Stimulated activated CD8-positive, alpha-beta memory T cell treated with anti-CD3 and anti-CD28 coated beads, Interleukin-12 subunit alpha, Interleukin-12 subunit beta, amount 100 ng/mL, for 1 hour (primary cell): ENCODE measurements at places on chromosomes 11 and 22.
A peak's percentile ranks its signal among the peaks of the same experiment; 100 is the strongest.

DNA sequence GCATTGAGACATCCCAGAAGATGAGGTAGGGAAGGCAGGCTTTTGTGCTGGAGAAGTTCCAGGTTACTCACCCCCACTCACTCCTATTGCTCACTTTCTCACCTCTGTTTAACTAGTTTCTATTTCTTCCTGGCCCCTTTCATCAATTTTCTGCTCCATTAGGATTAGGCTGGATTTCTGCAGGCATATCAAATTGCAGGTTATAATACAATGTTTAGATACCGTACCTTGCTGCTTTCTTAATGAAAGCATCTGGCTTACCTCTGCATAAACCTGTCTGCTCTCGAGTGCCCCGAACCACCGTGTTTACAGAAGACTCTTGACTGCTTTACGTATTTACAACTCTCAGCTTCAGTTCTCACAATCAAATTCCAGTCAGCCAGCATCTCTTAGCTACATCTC lies 173.7 kb downstream of the ADAMTS15 start:
- no peak for DNase-seq

DNA sequence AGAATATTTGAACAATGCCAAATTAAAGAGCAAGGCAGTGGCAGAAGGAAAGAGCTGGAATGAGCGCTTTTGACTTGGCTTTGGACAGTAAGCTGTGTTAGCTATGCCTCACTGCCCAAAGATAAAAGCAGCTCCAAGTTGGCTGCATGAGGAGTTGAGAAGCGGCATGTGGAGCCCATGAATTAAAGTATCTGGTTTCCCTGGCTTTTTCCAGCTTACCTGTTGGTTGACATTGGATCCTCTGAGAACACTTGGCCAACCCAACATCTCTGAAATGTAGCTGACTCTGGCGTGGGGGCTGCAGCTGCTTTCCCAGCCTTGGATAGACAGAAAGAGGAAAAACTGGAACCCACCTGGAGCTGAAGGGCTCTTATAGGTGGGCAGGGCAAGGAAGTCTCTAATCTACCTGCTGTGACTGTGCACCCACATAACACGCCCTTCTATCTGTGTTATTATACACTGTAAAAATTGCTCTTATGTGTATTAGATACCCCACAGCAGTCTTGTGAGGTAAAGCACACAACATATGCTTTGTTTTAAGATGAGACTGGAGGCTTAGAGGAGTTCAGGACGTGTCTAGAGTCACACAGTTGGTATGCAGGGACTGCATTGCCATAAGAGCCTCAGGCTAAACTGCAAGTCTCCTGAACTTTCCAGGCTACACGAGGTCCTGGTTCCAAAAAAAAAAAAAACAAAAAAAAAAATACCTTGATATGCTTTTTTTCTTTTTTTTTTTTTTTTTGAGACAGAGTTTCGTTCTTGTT lies 5.8 kb downstream of the UBASH3B start:
- no peak for DNase-seq

DNA sequence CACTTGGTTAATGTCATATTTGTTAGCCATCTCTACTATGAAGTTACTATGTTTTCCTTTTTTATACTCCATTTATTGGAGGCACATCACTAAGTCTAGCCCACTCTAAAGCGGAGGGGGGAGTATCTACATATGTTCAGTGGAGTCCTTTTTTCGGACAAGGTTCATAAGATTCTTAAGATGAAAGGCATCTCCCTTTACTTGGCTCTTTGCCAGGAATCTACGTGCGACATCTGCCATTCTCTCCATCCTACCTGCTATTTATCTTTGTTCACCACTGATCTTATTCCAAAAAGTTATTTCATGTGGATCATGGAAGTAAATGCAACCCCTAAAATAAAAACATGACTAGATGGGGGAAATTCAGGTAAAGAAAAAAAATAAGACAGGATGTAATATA lies 77.4 kb upstream of the YWHAH start:
- DNase-seq = no peak

- DNase-seq = no peak
Measured at GRCh38 chr22:20750461-20751184, 23.3 kb upstream of the SERPIND1 start.

DNA sequence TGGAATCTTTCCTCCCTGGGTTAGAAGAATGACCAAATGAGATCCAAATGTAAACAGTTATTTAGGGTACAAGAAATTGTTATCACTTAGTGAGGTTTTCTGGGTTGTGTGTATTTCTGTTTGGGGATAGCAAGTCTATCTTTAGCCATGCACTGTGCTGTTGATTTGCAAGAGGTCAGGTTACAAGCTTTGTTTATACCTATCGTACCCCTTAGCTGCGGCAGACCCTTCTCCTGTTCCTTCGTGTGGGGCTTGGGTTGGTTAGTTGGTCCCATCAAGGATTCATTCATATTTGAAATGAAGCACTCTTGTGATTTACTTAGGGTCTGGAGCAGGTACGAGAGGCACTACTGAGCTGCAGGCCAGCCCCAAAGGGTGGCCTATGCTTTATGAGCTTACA lies 72.6 kb downstream of the USP35 start:
- no peak for DNase-seq

DNA sequence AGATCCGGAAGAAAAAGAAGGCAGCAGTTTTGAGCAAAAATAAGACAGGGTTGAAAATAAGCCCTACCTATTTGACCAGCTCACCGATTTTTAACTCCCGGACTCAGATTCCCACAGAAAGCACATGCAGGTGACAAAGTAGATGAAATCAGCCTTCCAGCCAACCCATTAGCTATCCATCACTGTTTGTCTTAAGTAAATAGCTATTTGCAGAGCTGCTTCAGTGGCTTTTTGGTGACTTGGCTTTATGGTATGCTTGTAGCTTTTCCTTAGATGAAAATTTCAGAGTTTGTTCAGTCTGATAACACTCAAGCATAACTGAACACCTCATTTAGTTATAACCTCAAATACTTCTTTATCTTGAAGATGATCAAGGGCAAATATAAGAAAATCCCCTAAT lies 192.6 kb downstream of the HIPK3 start:
- DNase-seq = no peak

GRCh38 chr11:5700421-5701054 lies 10.9 kb downstream of the TRIM22 start:
- DNase-seq = no peak

- no peak for DNase-seq
Measured at GRCh38 chr22:33680632-33681031, 239.6 kb downstream of the LARGE1 start.

DNA sequence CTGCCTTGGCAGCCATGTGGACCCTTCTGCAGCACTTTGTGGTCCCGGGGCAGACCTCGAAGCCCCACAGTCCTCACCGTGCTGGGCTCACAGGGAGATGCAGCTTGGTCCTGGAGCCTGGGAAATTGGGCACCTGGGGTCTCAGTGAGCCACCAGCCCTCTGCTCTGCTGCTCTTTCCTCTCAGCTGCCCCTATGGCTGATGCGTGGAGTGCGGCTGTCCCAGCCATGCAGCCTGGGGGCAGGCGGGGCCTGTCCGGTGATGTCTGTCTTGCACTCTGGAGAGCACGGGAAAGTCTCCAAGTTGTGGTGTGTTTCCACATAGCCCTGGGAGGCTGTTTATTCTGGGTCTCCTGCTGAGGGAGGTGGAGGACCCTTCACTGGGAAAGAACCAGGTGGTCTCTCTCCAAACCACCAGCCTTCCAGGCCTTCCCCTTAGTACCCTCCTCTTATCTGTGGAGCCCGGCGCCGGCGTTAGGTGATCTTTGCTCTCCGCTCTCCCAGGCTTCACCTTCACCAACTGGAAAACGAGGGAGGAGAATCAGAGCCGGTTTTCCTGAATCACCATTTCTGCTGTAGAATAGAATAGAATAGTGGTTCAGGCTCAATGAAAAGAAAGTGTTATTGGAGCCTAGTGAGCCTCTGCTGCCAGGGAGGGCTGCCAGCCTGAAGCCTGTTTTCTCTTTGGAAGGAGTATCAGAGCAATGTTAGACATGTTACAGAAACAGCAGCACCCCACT lies 41.2 kb upstream of the GRAMD4 start:
- DNase-seq = no peak

DNA sequence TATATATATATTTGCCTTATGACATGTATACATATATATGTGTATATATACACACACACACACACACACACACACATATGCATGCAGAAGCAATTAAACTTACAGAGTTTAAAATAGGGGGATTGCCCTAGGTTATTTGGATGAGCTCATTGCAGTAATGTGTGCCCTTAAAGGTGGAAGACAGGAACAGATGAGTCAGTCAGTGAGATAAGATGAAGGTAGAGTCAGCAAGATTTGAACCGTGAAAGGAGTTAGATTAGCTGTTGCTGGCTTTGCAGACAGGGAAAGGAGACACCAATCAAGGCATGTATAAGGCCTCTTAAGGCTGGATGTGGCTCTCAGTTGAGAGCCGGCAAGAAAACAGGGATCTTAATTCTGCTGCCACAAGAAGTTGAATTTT lies 902.4 kb upstream of the RAG2 start:
- no peak for DNase-seq

- DNase-seq = no peak
Measured at GRCh38 chr11:73478737-73479347, 102.6 kb downstream of the RELT start.

GRCh38 chr22:36816339-36816635 lies 548 bp downstream of the PVALB start:
- DNase-seq = no peak

DNA sequence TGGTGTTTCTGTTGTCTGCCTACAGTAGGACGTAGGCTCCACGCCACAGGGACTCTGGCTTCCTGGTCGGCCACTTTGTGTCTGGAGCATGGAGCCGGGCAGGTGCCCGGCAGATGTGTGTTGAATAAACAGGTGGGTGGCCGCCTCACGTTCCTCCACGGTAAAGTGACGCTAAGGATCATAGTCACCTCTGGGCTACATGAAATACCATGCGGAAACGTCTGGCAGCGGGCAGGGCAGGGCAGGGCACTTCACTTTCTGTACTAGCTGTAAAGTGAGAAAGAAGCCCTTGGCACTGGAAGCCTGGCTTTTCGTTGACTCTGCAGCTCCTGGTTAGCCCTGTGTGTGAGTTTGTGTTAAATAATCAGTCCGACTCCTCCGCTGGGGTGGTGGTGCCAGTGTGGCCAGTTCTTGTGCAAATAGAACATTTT lies 52.4 kb downstream of the MCM5 start:
- no peak for DNase-seq

DNA sequence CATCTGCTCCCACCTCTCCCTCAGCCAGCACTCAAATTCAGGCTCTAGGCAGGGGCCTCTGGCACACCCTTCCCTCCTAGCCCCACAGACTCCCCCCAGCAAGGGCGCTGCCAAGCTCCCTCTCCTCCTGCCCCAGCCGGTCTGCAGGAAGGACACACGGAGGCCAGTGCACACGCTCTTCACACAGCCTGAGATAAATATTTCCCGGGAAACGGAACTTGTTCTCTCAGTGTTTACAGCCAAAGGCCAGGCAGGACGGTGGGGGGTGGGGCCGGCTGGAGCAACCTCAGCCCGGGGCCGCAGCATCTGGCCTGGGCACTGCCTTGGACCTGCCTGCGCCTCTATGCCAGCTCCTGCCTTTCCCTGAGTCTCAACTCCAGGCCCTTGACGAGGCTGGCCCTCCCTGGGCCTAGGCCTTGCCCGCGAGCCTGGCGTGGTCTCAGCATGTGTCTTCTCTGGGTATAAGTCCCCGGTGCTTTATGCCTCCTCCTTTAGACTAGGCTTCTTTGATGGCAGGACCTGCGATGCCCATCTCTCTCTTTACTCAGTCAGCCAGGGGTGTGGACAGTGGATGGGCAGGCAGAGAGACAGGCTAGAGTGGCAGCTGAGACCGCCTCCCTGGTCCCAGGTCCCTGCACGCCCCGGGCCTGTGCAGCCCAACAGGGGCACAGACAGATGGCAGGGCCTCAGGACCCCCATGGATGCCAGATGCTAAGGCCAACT lies 48.4 kb downstream of the PDE2A start:
- DNase-seq = no peak

GRCh38 chr11:128018692-128019091 lies 568.7 kb downstream of the ETS1 start:
- no peak for DNase-seq

DNA sequence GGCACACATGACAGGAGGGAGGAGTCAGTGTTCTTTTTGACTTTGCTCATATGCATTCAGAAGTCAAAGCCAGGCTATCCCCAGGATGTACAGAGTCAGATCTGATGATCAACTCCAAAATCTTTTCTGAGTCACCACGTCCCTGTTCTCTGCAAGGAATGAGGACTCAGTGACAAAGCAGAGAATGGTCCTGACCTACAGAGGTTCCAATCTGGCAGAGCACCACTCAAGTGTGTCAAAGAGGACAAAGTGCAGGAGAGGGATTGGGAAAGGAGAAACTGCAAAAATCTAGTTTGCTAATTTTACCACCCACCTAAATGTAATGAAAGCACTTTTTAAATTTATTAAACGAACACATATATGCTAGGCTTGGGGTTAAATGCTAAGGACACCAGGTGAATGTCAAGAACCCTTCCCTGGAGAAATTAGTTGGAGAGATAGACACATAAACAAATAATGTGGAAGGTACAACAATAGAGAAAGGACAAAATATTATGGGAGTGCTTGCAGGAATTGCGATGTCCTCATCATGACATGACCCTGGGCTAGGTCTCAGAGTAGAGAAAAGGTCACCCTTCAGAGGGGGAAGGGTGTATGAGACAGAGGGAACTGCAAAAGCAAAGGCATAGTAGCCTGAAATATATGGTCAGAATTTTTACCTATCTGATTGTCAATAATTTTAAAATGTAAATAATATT lies 56.3 kb downstream of the MTNR1B start:
- DNase-seq = no peak

GRCh38 chr11:64317961-64318765 lies at the start of gene PRDX5:
TSS of gene PRDX5 (plus strand) at chr11:64318121. CDS start at chr11:64318216, 95 bp downstream.
- DNase-seq = peak; percentile 86

- no peak for DNase-seq
Measured at GRCh38 chr22:36369004-36369921, 18.5 kb downstream of the MYH9 start.

- DNase-seq = no peak
Measured at GRCh38 chr11:68118706-68119448, 2.3 kb downstream of the CHKA start.

GRCh38 chr11:66042227-66042995 lies 6.5 kb downstream of the GAL3ST3 start:
- no peak for DNase-seq

GRCh38 chr22:47380692-47381091 lies 618.2 kb downstream of the TBC1D22A start:
- no peak for DNase-seq

GRCh38 chr11:61918938-61919704 lies 1.8 kb upstream of the RAB3IL1 start:
- no peak for DNase-seq

GRCh38 chr22:26897384-26897783 lies 240.0 kb downstream of the MIAT start:
- no peak for DNase-seq
